ENCODE measurements at places on chromosomes 13 and 19. TPM values are rescaled to one million over a fixed set of nuclear protein-coding genes. Genes with fewer than 3 reads are reported as not detected.
A peak's percentile ranks its signal among the peaks of the same experiment; 100 is the strongest.

DNA sequence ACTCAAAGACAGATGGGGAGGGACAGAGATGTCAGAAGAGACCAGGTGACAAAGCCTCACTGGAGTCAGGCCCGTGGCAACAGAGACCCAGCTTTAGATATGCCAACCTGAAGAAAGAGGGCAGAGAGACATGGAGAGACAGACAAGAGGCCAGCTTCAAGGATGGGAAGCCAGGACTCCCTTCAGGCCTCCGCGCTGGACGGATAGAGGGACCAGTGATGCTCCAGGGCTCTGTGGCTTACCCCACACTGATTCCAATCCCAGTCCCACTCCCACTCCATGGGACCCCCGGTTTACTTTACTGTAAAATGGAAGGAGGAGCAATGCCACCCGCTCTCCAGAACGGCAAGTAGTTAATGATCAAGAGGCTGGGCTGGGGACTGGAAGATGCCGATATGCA, 1.7 kb upstream of the ETV2 start:
- no peak for DNase-seq

GRCh38 chr13:44934724-44935123, 54.5 kb downstream of the NUFIP1 start:
- DNase-seq, result no peak

Gene LYPD5
- total RNA-seq, result 0.12 TPM

DNA sequence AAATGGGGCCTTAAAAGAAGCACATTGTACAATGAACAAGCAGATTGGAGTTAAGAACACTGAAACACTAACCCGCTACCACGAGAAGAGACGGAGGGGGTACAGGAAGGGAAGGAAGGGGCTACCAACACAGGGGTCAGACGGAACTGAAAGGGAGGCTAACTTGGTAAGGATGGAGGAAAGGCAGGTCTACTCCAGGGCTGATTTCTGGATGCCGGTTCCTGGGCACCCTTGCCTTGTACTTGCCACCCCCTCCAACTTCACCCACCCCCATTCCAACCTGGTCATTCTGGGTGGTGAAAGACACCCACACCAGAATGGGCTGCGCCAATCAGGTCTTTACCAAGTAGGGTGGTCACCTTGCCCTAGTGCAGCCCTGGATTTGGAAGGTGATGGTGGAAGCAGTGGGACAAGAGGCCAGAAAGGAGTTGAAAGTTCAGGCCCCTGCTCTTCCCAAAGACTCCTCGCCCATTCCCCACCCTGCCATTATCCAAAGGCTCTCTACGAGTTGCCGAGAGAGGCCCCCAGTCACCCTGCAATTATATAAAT, 10.3 kb downstream of the ZNF574 start:
- no peak for DNase-seq

DNA sequence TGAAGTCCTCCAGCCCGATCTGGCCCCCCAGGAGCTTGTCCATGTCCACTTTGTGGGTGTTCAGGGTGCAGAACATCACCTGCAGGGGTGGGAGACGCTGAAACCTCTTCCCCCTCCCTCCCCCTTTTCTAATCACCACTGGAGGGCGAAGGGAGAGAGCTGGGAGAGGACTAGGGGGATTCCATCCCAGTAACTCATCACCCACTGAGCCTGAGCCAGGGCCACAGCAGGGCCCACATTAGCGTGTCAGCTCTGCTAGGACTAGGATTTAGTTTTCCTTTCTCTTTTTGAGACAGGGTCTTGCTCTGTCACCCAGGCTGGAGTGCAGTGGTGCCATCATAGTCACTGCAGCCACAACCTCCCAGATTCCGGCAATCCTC, 5.5 kb upstream of the PTGER1 start:
- DNase-seq, result no peak

DNA sequence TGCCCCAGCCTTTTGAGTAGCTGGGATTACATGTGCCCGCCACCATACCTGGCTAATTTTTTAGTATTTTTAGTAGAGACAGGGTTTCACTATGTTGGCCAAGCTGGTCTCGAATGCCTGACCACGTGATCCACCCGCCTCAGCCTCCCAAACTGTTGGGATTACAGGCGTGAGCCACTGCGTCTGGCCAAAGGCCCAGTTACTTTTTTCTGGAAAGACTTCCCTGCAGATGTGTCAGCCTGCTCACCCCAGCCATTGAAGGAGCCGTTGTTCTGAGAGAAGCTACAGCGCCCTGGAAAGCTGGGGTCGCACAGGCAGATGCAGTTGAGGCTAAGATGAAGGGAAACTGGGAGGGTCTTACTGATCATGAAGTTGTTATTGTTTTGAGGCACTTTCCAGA, 7.9 kb upstream of the ZNF626 start:
- no peak for DNase-seq

Gene SYNGR4
- not detected for total RNA-seq

- peak; percentile 91 for DNase-seq
These were observed at the start of gene CELF5 for GRCh38 chr19:3224346-3225168. Gene CELF5 (plus strand): TSS chr19:3224661. CDS start chr19:3224740, 79 bp downstream.

- no peak for DNase-seq
These were observed 9.8 kb downstream of the STK24 start for GRCh38 chr13:98567140-98567539.

GRCh38 chr19:3580156-3580934, 4.9 kb upstream of the GIPC3 start:
- DNase-seq, result no peak

- DNase-seq, result peak; percentile 78
These were observed at the start of gene KCNK6 for GRCh38 chr19:38319421-38320258. Gene KCNK6 (plus strand): TSS chr19:38319845. CDS start chr19:38319951, 106 bp downstream.

DNA sequence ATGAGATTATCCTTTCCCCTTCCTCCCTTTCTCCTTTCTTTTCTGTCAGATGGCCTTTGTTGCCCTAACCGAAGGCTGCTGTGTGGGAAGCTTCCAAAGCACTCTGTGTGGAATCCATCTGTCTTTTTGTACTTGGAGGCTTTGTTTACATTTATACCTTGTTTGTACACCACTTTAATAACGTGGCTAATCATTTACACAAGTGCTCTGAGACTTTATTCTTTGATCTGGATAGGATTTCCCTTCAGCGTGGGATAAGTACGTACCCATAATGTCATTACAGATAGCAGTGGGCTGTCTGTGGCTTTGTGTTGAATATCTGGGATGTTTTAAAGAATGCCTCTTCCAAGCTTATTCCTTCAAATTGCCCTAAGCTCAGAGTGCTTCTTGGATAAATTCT, 684.7 kb upstream of the SLITRK5 start:
- DNase-seq, result peak; percentile 67

Gene ENOX1
- total RNA-seq, result 0.68 TPM

GRCh38 chr13:85261757-85262346, 537.4 kb downstream of the SLITRK6 start:
- DNase-seq, result no peak

DNA sequence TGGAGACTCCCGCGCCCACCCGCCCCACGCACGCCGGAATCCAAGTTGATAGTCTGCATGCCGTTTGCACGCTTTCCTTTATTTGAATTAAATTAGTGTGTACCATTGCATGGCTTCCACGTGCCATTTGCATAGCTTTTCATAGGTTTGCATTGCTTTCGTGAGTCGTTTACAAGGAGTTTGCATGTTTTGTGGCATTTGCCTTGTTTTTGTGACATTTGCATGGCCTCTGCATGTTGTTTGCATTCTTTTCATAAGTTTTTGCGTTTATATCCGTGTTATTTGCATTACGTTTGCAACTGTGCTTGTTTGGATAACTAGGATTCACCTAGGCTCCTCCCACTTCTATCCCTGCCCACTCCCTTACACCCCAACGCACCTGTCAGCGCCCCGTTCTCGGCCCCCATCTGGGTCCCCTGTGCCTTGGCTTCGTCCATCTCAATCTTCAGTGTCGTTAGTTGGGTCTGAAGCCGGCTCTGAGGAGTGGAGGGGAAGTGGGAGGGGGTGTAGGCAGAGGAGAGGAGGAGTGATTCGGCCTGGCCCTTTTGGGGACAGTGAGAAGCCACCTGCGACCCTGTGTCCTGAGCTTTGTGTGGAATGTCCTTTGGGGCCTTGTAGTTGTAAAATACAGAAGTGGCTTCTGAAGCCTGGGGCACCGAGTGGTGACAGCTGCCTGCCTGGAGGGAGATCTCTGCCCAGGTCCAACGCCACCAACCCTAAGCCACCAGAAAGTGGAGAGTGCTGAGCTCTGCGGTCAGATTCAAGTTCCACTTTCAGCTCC, 2.4 kb downstream of the CCDC194 start:
- peak; percentile 31 for DNase-seq

DNA sequence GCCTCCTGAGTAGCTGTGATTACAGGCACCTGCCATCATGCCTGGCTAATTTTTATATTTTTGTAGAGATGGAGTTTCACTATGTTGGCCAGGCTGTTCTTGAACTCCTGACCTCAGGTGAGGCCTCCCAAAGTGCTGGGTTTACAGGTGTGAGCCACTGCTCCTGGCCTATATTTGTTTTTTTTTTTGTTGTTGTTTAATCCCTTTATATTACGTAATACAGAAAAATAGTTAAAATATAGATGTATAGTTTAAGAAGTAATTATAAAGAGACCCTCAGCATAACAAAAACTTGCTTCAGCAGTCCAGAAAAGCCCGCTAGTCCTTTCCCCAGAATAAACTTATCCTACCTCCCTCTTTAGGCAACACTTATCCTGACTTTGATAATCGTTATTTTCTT, 2.4 kb downstream of the ZNF383 start:
- DNase-seq, result no peak

GRCh38 chr19:4969292-4969771, 419 bp downstream of the KDM4B start:
- DNase-seq, result no peak

Gene PLIN5
- 1.2 TPM for total RNA-seq

Gene SLITRK6
- total RNA-seq, result 0.75 TPM

Gene CTXN1
- total RNA-seq, result 34.3 TPM

GRCh38 chr19:54298357-54299125, 14.4 kb downstream of the LILRA5 start:
- no peak for DNase-seq

DNA sequence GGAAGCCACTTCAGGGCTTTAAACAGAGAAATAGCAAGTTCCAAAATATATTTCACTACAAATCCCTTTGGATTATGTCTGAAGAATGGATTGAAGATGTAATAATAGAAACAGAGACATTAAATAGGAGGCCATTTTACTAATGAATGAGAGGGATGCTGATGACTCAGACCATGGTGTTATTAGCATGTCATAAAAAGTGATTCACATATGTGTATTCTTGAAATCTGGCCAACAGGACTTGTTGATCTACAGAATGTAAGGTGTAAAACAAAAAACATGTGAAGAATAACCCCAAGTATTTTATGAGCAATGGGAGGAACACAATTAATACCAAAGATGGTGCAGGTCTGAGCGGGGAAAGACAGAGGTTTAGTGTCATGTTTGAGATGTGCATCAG, 873.7 kb downstream of the SLITRK5 start:
- no peak for DNase-seq

DNA sequence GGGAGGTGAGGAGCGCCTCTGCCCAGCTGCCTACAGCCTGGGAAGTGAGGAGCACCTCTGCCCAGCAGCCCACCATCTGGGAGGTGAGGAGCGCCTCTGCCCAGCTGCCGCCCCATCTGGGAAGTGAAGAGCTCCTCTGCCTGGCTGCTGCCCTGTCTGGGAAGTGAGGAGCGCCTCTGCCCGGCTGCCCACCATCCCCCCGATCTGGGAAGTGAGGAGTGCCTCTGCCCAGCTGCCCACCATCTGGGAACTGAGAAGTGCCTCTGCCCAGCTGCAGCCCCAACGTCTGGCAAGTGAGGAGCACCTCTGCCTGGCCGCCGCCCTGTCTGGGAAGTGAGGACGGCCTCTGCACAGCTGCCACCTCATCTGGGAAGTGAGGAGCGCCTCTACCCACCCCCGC, 64.3 kb downstream of the ZNF708 start:
- no peak for DNase-seq

DNA sequence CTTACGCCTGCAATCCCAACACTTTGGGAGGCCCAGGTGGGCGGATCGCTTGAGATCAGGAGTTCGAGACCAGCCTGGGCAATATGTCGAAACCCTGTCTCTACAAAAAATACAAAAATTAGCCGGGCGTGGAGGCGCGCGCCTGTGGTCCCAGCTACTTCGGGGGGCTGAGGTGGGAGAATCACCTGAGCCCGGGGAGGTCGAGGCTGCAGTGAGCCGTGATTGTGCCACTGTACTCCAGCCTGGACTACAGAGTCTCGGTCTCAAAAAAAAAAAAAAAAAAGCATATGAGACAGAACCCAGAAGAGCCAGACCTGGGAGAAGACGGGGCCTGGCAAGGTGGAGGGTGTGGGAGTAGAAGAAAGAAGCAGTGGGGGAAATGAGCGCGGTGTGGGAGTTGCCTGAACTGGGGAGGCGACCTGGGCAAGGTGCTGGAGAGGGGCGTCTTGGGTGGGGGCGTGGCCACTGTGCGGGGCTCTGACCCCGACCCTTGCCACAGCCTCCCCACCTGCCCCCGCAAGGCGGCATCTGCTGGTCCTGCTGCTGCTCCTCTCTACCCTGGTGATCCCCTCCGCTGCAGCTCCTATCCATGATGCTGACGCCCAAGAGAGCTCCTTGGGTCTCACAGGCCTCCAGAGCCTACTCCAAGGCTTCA, 533 bp downstream of the DKKL1 start:
- DNase-seq, result no peak

DNA sequence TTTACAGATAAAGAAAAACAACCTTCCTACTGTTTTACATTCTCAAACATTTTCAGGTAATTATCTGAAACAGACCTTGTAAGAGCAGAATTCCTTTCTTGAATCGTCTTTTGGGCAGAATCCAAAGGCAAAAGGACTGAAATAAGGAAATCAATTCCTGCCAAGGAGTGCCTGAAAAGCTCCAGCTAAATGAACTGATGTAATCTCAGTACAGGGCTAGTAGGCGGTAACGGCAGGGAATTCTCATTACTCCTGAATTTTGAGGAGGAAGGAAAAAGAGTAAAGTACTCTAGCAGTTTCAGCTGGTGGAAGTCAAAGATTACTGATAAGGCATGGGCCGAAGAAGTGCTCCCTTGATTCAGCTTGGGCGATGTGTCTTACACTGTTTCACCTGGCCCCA, 168.4 kb downstream of the PCDH9 start:
- no peak for DNase-seq

DNA sequence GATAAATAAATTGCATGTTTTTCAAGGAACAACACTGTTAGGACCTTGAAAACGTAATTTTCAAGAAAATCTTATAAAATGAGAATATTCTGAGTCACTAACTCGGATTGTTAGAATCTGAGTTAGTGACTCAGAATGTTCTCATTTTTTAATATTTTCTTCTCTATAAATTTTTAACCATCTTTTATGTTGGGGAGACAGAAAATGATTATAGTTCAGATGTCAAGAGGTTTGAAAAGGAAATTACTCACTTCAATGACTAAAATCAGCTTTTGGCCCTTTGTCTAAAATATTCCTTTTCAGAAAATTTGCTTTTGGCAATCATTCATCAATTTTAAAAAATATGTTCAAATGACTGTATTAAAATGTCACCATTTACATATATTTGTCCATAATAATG, 264.2 kb upstream of the EDNRB start:
- DNase-seq, result no peak

Gene NLRP4
- not detected for total RNA-seq

Gene CADM4
- 7.7 TPM for total RNA-seq

Gene KIR2DL1
- total RNA-seq, result not detected

DNA sequence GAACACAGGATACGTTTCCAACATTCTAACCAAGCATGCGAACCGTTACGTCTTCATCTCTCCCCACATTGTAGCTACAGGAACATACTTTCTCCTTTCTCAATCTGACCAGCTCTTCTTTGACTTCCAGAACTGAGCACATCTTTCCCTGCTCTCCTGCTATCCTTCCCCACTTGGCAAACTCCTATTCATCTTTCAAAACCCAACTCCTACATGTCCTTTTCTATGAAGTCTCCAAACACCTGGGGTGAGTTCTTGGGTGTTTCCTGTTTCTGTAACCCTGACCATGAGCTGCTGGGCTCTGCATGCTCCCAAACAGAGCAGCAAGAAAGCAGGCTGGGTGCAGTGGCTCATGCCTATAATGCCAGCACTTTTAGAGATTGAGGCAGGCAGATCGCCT, 6.6 kb downstream of the ACER1 start:
- DNase-seq, result no peak

Data from neural progenitor cell (in vitro differentiated cells).